MV-4-11 (cell line): ENCODE measurements at places on chromosomes 2 and 18.

GRCh38 chr2:30239308-30239985 is 8.1 kb downstream of the LBH start:
- DNase-seq: peak; percentile 34

GRCh38 chr2:126657148-126657635 is 1.2 kb downstream of the GYPC start:
- peak; percentile 53 for DNase-seq

GRCh38 chr2:169891593-169892298 is 64.5 kb downstream of the UBR3 start:
- no peak for DNase-seq

DNA sequence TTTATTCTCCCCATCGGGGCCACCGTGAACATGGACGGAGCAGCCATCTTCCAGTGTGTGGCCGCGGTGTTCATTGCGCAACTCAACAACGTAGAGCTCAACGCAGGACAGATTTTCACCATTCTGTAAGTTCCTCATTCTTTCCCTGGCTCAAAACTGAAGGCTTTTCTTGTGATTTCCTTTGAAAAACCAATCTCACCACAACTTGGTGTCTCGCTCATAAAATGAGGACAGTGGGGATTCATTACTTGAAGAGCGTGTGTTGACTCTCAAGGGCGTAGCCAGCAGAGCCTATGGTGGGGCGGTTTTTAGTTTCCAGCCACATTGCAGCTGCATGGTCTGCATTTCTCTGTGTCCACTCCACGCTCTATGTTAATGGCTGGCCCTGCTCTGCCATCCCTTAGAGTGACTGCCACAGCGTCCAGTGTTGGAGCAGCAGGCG is 29.0 kb downstream of the SLC1A4 start:
- peak; percentile 98 for DNase-seq

- no peak for DNase-seq
These were observed 206.5 kb upstream of the TCF4 start for GRCh38 chr18:55794288-55795052.

DNA sequence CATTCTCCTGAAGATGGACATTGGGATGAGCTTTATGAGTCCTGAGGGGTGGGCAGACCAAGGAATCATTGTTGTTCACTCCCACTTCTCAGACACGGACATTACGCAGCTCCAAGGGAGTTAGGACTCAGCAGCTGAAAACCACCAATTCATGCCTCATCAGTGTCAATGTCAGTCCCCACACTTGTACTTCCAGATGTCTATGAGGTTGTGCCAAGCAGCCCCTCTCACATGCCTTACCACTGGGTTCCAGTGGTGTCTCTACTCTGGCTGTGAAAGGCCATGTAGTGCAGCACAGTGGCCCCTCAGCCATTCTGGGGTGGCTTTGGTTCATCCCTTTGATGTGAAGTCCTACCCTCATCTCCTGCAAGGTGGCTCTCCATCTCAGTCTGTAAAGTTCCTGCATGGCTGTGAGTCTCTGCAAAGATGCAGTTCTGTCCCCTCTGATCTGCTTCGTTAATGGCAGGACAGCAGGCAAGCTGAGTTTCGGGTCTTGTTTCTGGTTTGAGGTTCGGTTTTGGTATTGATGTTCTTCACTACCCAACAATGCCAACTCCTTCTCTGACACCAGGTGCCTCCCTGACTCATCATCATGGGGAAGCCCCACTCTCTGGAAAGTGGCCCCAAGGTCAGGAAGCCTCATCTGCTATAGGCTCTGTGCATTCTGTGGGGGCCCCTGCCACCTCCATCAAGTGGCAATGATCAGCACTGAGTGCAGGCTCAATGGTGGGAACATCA is 14.0 kb upstream of the COL6A3 start:
- DNase-seq: no peak

DNA sequence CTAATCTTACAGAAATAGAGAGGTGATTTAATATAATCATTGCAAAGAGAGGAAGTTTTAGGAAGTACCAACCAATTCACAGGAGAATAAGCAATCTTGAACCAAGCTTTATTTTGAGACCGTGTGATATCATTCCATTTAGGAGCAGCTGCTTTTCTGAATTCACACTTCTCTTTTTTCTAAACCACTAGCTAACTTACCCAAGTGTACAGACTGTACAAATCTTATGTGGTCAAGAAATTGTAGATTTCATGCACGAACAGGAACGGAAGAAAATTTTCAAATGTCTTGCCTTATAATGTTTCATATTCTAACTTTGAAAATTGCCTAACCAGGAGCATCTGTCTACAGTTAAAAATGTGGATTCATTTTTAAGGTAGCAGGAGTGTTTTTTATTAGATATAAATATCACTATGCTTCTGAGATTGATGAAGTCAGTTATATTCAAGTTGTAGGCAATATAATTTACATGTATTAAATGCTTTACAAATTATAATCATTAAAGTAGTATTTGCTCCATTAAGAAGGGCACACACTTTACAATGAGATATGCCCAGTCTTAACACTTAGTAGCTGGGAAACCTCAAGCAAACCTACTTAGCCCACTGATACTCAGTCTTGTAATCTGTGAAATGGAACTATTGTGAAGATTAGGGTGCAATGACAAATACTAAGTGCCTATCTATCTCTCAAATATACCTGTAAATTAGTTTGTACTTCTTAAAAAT is 302.2 kb upstream of the STON1 start:
- DNase-seq: peak; percentile 99

DNA sequence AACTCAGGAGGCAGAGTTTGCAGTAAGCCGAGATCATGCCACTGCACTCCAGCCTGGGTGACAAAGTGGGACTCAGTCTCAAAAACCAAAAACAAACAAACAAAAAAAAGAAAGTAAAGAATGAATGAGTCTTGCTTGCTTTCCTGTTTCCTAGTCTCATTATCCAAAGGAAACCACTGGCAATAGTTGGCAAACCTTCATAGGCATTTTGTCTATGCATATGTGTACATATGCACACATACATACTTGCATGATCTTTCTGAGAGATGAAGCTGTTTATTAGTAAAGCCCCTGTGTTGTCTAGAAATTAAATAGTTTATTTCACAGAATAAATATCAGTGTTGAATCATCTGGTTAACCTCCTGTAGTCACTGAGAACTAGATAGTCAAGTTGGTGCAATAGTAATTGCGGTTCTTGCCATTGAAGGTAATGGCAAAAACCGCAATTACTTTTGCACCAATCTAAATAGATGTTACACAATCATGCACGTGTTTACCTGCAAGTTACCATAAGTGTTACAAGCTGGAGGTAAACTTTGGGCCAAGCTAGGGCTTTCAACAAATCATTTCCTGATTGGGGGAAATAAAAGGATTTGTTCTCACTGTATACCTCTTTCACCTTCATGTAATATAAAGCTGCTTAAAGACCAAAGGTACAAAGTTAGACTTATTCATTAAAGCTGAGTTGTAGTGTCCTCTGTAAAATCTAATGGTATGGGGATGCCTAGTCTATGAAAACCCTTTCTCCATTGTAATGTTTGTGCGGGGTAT is 24.7 kb downstream of the SLC20A1 start:
- no peak for DNase-seq

GRCh38 chr18:24674200-24674599 is 213.8 kb downstream of the HRH4 start:
- no peak for DNase-seq

- DNase-seq: no peak
These were observed 62.3 kb upstream of the MGAT4A start for GRCh38 chr2:98793275-98793674.

DNA sequence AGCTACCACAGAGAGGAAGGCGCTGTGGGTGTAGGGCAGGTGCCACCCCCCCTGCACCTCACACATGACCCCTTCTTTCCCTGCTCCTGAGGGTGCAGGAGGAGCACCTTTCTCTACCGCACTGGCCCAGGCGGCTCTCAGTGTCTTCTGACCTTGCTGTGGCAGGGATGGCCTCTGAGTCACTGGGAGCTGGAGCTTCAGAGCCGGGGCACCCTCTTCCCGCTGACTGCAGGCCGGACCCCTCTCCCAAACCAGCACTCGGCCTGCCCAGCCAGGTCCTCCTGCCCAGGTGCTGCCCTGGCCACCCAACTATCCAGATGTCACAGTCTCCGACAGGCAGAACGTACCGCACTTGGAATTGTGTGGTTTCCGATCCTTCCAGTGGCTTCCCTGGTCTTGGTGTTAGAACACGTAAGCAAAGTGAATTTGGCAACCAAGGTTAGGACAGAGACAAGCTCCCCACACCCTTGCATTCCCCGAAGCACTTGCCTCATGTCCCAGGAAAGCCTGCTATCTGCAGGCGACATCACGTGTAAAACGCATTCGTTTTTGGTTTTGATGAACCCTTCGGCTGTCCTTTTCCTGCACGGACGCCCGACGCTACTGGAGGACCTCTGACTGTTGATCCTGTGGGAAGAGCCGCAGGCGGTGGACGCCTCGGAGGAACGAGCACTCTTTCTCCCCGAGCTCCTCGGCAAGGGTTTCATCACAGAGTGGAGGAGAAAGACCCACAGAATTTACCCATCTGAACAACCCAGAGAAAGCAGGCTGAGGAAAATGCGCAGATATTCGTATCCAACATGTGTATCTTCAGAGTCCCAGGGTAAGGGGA is 24.7 kb upstream of the KCNG2 start:
- no peak for DNase-seq

DNA sequence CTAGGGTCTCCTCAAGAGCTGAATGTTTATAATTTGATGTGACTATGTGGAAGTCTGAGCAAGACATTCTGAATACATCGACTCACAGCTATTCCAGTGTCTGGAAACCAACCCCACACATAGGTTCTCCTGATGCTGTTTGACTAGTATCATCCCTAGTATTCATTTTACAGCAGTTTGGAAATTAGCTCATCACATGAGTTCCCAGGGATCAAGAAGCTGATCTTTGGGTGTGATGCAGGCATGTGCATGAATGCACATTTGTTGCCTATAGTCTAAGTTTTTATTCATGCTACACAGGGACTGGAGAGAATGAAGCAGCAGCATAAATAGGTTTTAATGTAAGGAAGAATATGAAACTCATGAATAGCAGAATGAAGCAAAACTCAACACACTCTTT is 284.3 kb upstream of the SPRED2 start:
- DNase-seq: no peak

DNA sequence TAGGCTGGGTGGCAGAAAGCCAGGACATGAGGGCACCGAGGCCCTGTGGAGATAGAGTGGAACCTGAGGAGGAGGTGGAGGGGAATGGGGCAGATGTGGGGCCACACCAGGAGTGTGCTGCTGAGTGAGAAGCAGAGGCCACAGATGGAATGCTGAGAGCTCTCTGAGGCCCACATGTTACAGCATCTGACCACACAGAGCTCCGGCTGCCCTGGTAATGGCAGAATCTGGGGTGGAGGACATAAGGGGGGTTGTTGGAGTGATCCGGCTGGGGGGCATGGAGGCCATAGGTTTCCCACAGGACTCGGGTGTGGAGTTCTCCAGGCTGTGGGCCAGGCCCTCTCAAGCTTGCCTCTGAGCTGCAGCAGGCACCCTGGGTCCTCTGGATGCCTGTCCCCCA is 3.8 kb downstream of the MZT2B start:
- no peak for DNase-seq

DNA sequence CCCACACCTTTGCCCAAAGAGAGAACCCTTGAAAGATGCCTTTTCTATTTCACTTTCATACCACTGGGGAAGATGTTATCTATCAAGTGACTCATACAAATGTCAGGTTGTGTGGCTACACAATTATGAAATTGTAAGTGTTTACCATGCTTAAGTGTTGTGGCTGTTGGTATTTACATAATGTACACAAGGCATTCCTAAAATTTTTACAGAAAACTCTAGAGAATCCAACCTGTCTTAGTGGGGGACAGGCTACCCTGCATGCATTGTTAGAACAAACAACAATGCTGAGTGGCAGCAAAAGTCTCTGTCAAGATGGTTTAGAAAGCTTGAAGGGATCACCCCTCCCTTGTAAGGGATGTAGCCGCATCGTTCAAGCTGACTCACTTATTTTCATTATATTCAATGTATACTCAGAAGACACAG is 5.5 kb upstream of the MGAT4A start:
- DNase-seq: no peak

GRCh38 chr18:49580279-49580678 is 18.4 kb downstream of the LIPG start:
- no peak for DNase-seq

- no peak for DNase-seq
These were observed 109.2 kb downstream of the EXOC6B start for GRCh38 chr2:72716601-72717000.

DNA sequence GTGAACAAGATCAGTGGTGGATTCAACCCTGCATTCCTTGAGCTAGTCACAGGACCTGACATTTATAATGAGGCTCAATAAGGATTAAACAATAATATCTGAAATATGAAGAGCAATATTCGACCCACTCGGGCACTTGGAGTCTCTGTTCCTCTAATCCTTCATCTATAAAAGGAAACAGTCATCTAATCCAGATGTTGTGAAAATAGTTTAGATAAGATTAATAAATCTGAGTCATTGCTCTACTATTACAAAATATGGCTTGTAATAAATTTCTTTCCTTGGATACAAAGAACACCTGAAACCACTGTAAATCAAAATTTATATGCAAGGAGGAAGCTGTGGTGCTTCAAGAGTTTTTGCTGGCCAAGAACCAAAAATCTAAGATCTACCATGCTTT is 846.9 kb upstream of the ACVR2A start:
- no peak for DNase-seq

DNA sequence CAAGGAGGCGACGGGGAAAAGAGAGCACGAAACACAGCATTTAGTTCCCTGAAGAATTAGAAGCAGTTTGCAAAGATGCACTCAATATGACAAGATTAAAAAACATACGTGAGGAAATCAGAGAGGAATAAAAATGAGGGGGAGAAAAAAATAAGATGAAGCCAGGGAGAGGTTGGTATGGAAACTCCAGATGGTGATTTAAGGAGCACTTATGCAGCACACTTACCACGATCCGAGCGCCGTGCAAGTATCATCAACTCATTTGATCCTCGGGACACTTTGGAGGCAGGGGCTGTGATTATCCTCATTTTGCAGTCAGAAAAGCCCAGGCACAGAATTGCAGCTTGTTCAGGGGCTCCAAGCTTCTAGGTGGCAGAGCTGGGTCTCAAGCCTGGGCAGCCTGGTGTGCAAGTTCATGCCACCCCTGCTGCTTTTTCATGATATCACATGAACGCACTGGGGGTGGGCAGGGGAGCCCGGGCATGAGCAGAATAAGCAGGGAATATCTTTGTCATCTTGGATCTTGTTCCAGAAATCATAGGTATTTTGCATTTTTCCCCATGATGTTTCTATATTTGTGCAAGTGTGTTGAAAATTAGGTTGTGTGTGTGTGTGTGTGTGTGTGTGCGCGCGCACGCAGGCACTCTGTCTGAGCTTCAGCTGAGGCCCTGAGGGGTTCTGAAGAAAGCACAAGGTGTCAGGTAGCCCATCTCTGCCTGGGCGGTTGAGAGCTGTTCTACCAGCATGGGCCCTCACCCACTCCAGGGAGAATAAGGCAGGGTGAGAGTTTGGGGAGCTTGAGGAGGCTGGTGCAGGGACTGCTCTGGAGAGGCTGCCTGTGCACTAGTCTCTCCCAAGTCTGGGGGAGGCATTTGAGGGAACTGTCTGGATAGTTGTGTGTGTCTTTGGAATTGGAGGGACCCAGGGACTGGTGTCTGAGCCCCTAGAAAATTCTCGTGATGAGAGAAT is 25.0 kb upstream of the PDIA6 start:
- DNase-seq: no peak
